Naive thymus-derived CD4-positive, alpha-beta T cell (primary cell): ENCODE measurements at places on chromosomes 7 and 10.

- H3K27me3 ChIP-seq = no peaks in the 10 kb centered on the region
- no peaks in the 10 kb centered on the region for H3K4me1 ChIP-seq
- DNase-seq = no peak
- no peaks in the 10 kb centered on the region for H3K36me3 ChIP-seq
These were observed 120.1 kb downstream of the SAMD9 start for GRCh38 chr7:92997719-92998118.

DNA sequence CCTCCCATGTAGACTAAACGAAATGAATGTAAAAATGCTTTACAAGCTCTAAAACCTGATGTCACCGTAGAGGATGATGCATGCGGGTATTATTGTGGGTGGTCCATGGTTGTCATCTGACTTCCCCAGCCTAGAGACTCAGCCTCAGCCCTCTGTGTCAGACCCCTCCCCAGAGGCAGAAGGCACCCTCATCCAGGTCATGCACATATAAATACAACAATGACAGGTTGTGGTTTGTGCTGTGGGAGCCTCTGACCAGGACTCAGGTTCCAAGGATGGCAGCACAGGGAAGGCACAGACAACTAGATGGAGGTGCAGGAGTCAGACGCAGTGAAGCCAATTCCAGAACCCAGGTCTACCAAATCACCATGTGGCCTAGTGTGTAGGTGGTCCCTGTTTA, 3.3 kb upstream of the NODAL start:
- H3K36me3 ChIP-seq = no peaks in the 10 kb centered on the region
- no peak for DNase-seq
- peaks cover 16% of the 10 kb centered on the region for H3K27me3 ChIP-seq
- H3K27ac ChIP-seq = no peak overlapping the region
- H3K4me1 ChIP-seq = peaks cover 8% of the 10 kb centered on the region
- H3K4me3 ChIP-seq = no peak overlapping the region

GRCh38 chr10:18164093-18164492, 23.9 kb downstream of the CACNB2 start:
- no peaks in the 10 kb centered on the region for H3K27me3 ChIP-seq
- no peak for DNase-seq
- H3K4me1 ChIP-seq = no peaks in the 10 kb centered on the region

GRCh38 chr10:119859420-119860258, 13.0 kb downstream of the MCMBP start:
- peak; percentile 56 for DNase-seq
- no peaks in the 10 kb centered on the region for H3K36me3 ChIP-seq
- H3K27ac ChIP-seq = no peak overlapping the region
- no peaks in the 10 kb centered on the region for H3K4me1 ChIP-seq
- H3K4me3 ChIP-seq = no peak overlapping the region

DNA sequence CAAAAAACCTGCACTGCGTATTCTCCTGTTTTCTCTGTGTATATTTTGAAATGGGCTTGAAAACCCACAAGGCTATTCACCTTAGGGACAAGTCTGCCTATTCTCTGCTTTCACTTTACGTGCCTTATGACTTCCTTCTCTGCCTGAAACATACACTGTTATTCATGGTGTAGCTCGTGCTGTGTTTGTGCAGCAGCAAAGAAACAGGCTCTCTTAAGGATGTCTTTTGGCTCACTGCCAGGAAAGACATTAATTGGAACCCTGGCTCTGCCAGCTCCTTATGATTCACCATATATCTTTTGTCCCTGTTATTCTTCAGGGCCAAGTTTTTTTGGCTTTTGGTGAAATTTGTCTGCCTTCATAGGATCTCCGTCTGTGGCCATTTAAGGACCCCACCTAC, 92.4 kb downstream of the TMEM106B start:
- H3K27me3 ChIP-seq = no peaks in the 10 kb centered on the region
- no peaks in the 10 kb centered on the region for H3K36me3 ChIP-seq
- no peaks in the 10 kb centered on the region for H3K4me1 ChIP-seq
- H3K4me3 ChIP-seq = no peak overlapping the region
- DNase-seq = no peak

DNA sequence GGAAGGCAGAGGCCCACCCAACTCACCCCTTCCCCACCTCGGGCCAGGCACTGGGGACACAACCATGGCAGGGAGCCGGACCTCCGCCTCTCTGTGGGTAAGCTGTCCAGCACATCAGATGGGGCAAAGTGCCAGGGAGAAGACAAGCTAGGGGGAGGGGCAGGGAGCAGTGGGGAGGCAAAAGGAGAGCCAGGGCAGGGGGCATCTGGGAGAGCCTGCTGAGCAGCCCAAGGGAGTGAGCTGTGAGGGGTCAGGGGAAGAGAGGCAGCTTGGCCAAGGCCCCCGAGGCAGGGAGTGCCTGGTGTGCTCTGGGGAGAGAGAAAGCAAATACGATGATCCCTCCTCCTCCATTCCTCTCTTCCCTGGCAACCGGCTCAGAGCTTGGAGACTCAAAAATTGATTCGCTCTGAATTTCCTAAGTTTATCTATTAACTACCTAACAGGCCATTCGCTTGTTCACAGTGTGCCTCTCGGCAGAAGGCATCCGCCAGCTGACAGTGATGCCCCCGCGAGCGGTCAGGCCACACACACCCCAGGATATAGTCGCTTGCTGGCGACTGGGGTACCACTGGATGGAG, 4.5 kb downstream of the CAMK2B start:
- H3K4me1 ChIP-seq = no peaks in the 10 kb centered on the region
- H3K27ac ChIP-seq = no peak overlapping the region
- no peak for DNase-seq
- H3K4me3 ChIP-seq = no peak overlapping the region

DNA sequence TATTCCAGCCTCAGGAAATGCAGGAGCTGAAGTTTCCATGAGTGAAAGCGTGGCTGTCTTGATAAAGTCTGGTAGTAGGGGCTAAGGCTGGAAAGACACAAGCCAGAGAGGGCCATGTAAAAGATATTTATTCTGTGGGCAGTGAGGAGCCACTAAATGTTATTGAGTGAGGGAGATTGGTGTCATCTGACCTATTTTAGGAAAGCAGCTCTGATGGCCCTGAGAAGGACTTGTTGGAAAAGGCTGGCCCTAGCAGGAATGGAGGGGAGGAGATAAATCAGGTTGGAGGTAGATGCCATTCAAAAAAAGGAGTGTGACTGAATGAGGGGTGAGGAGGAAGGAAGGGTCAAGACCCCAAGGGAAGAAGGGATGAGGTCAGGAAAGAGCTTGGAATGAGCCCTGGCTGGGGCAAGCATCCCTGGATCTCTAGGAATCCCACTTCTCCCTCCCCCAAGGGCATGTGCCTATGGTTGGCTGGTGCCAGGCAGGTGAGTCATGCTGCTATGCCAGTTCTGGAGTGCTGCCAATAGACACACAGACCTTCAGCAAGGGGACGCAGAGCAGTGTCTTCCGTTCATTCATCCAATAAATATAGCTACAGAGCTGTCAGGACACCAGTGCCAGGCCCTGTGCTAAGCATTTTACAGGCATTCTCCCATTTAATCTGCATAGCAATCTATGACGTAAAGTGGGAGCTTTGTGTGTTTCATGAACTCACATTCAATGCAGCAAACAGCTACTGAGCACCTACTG, 2.0 kb downstream of the ANKRD2 start:
- no peak overlapping the region for H3K4me3 ChIP-seq
- no peaks in the 10 kb centered on the region for H3K36me3 ChIP-seq
- no peaks in the 10 kb centered on the region for H3K4me1 ChIP-seq
- no peak overlapping the region for H3K27ac ChIP-seq

- H3K4me1 ChIP-seq = peaks cover 18% of the 10 kb centered on the region
- peak overlapping the region; percentile 52 for H3K4me3 ChIP-seq
- H3K27me3 ChIP-seq = no peaks in the 10 kb centered on the region
- no peak for DNase-seq
- H3K27ac ChIP-seq = peak overlapping the region; percentile 85
- H3K36me3 ChIP-seq = no peaks in the 10 kb centered on the region
These were observed 29.0 kb downstream of the TRIM8 start for GRCh38 chr10:102673236-102673818.
